ENCODE measurements at places on chromosomes 3 and 15.

GRCh38 chr3:134287512-134287911 is 36.9 kb upstream of the RYK start:
- DNase-seq: no peak

GRCh38 chr3:9673082-9673481 is 23.8 kb downstream of the MTMR14 start:
- no peak for DNase-seq

- DNase-seq: no peak
Measured at GRCh38 chr3:148457886-148458285, 239.8 kb upstream of the AGTR1 start.

- no peak for DNase-seq
Measured at GRCh38 chr3:29827756-29828155, 546.9 kb downstream of the RBMS3 start.

GRCh38 chr3:157589211-157589610 is 86.0 kb upstream of the VEPH1 start:
- DNase-seq: no peak

- DNase-seq: no peak
Measured at GRCh38 chr3:192916371-192917027, 1.2 kb downstream of the MB21D2 start.

DNA sequence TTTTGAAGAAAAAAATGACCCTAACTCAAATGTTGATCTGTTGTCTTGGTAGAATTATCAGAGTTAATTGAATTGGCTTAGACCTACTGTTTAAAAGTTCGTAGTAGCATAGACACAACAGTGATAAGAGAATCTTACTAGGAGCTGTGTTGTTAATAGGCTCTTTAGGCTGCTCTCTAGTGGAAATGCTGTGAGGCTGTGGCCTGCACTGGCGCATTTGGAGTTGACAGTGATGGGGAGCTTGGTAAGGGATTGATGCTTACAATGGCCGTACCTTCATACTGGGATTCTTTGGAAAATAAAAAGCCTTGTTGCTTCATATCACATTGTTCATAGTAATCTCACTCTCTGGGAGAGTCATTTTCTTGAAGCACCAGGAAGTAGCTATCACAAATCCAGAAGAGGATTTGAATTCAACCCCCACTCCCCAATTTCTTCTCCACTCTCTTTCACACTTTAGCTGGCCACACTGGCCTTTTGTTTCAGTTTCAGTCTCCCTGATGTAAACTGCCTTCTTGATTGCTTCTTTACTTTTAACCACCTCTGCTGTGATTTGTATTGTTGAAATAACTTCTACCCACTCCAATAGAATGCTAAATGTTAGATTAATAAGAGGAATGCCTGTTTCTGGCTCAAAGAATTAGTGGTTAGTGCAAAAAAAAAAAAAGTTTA is 56.6 kb downstream of the CEP63 start:
- DNase-seq: no peak

- DNase-seq: no peak
Measured at GRCh38 chr3:52779011-52779836, 1.8 kb downstream of the ITIH1 start.

- no peak for DNase-seq
Measured at GRCh38 chr3:12442654-12443501, 41.4 kb upstream of the TSEN2 start.

GRCh38 chr3:11513817-11514135 is 129.9 kb downstream of the VGLL4 start:
- no peak for DNase-seq

- no peak for DNase-seq
Measured at GRCh38 chr3:141366285-141367037, 1.8 kb upstream of the ZBTB38 start.

- no peak for DNase-seq
Measured at GRCh38 chr3:25510797-25511196, 82.7 kb downstream of the RARB start.

DNA sequence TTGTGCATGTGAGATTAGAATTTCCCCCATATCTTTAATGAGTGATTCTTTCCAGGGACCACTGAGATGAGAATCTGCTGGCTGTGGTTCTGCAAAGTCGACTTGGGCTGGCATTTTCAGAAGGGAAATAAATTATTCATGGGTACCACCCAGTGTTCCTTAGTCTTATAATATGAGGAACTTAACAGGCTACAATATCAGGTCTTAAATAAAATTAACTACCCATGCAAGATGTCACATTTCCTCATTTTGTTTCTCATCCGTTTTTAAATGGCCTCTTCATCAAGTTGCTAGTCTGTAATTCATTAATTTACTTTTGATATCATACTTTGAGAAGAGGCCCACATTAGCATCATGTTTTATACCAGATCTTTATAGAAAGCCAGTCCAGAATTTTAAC is 58.3 kb upstream of the SKOR1 start:
- no peak for DNase-seq

DNA sequence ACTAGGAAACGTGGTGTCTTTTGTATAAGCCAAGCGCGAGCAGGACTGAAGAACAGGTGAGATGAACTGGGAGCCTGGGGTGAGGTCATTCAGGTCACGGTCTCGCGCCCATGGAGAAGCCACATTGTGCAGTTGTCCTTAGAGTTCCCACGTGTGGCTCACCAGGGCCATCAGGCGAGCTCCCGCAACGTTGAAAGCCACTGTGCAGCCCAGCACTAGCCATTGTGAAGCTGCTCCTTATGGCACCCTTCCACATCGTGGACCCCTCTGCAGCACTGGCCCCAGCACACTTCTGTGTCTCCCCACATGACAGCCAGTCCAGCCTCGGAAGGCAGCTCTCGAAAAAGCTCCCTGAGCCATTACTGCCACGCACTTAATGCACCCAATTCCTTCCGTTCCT is 7.6 kb upstream of the APBA2 start:
- no peak for DNase-seq

DNA sequence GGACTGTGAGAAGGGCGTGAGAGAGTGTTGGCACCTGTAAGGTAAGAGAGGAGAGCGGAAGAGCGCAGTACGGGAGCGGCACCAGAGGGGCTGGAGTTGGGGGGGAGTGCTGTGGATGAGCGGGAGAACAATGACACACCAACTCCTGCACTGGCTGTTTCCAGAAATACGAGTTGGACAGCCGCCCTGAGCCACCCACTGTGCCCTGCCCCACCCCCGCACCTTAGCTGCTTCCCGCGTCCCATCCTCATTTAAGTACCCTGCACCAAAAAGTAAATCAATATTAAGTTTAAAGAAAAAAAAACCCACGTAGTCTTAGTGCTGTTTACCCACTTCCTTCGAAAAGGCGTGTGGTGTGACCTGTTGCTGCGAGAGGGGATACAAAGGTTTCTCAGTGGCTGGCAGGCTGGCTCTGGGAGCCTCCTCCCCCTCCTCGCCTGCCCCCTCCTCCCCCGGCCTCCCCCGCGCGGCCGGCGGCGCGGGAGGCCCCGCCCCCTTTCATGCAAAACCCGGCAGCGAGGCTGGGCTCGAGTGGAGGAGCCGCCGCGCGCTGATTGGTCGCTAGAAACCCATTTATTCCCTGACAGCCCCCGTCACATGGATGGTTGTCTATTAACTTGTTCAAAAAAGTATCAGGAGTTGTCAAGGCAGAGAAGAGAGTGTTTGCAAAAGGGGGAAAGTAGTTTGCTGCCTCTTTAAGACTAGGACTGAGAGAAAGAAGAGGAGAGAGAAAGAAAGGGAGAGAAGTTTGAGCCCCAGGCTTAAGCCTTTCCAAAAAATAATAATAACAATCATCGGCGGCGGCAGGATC is at the start of gene SOX2:
SOX2 (plus strand) TSS at position 601 of the 811 bp plus-strand sequence. CDS start 436 bp downstream, outside the sequence.
- no peak for DNase-seq

DNA sequence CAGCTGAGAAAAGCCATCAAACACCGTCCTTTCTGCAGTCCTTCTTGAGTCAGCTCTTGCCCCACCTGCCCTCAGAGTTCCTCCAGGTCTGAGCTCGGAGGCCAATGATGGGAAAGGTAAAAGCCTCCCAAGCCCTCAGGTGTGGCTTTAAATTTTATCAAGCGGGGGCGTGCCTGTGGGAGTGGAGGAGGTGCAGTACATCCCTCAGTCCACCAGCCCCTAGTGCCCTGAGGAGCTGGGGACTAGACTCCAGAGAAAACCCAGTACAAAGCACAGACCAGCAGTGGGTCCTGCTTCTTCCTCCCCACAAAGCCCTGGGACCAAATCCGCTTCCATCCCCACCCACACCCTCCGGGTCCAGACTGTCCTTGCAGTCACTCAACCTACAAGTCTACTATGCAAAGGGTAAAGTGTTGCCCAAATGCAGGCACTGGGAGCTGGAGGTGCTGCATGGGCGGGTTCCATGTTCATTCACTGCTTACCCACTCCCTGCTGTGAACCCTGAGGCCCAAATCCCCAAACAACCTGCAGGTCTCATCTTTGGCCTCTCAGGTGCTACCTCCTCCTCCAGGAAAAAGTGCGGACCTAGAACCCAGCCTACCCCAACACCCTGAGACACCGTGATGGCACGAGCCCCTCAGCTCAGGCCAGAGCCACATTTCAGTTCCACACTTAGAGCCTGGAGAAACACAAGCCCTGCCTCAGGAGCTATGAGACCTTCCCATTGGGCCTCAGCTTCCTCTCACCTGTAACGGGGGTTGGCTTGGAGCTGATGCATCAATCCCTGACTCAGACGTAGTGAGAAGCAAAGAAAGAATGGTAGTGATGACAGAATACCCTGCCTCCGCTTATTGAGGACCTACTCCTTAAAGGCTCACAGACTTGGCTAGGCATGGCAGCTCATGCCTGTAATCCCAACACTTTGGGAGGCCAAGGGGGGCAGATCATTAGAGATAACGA is 2.4 kb downstream of the PFKFB4 start:
- DNase-seq: no peak

DNA sequence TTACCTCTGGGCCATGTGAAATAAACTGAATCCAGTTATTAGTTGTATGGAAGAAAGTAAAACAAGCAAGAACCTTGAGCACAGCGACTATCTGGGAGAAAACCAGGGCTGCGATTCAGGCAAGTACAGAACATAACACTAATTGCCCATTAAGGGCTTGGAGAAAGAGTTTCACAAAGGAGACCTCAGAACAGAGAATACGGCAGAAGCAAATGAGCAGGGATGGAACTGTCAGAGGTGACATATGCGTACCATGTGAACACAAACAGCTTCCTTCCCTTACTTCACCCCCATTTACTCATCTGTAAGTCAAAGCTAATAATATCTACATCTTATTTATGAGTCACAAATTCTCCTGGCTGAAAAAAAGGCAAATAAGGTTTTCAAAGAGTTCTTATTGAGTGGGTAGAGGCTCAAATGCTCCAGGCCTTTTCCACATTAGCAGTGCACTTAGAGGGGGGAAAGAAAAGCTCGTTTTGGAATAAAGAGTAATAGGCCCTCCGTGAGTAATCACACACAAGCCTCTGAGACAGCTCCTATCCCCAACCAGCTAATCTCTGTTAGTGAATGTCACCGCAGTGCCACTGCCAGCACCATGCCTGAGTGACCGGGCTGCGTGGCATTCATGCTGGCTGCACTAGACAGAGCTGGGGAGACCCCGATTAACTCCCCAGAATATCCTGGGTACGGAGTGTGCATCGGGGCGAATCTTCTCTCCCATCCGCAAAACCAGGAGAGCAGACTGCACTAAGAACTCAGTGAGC is 2.6 kb downstream of the PCSK6 start:
- no peak for DNase-seq

GRCh38 chr15:37876900-37877299 is 57.5 kb upstream of the TMCO5A start:
- DNase-seq: no peak

DNA sequence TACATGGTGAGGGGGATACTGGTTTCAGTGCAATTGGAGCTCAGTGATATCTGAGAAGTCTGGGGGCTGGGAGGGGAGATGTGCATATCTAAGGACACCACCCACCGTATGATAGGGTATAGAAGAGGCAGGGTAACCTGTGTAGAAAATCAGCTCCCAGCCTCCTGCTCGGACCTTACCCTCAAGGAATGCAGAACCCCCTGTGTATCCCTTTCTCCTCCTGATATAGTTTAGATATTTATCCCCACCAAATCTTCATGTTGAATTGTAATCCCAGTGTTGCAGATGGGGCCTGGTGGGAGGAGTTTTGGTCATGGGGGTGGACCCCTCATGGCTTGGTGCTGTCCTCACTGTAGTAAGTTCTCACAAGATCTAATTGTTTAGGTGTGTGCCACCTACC is 48.2 kb upstream of the GATA2 start:
- no peak for DNase-seq

GRCh38 chr3:21533002-21533401 is 218.0 kb downstream of the ZNF385D start:
- no peak for DNase-seq

- DNase-seq: no peak
Measured at GRCh38 chr3:123658118-123658851, 73.4 kb upstream of the HACD2 start.

DNA sequence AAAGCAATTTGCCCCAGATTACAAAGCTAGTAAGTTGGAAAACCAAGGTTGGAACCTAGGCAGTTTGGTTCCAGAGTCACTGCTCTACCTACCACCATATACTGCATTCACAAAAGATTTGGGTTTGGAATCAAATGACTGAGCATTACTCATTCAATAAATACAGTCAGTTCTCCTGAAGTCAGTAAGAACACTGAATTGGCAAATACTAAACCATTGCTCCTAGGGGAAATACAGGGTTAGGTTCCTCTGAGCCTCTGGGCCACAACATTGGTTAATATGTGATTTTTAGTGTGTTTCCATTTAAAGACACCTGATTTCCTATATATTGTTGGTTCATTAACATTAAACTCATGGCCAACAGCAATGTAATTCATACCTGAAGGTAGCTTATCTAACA is 2.1 kb upstream of the EIF5A2 start:
- no peak for DNase-seq

DNA sequence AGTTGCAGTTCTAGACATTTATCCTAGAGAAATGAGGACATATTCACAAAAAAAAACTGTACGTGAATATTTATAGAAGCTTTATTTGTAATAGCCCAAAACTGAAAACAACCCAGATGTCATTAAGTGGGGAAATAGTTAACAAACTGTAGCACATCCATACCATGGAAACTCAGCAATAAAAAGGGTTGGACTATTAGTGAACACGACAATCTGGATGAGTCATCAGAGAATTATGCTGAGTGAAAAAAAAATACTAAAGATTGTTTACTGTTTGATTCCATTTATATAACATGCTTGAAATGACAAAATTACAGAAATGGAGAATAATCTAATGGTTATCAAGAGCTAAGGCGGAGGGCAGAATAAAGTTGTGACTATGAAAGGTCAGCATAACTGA is 59.5 kb downstream of the CPA3 start:
- DNase-seq: no peak

DNA sequence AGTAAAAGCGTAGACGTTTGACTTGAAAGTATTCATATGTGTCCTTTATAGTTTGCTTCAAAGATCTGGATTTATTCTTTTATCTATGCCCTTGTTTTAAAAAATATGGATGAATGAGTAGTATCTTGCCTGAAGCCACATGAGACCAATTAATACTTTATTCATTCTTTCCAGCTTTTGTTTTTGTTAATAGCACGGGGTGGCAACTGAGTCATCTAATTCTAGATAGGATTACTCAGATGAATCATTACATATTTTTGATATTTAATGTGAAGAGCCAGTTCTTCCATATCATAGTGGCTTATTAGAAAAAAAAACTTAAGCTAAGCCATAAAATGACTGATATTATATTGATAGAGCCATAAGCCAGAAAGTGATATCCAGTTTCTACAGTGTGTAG is 121.9 kb downstream of the BBX start:
- DNase-seq: no peak

GRCh38 chr15:41982133-41982930 is 10.0 kb upstream of the EHD4 start:
- no peak for DNase-seq

GRCh38 chr15:89746386-89746780 is 4.7 kb downstream of the MESP1 start:
- no peak for DNase-seq
